ENCODE measurements at places on chromosomes 3 and 15.
A peak's percentile ranks its signal among the peaks of the same experiment; 100 is the strongest.

- no peak for DNase-seq
Observed at GRCh38 chr3:132564070-132564465, 33.0 kb upstream of the ACKR4 start.

GRCh38 chr3:18216996-18217395, 208.1 kb downstream of the SATB1 start:
- no peak for DNase-seq

- no peak for DNase-seq
Observed at GRCh38 chr15:57019496-57020160, 101.2 kb downstream of the TCF12 start.

- DNase-seq, result peak; percentile 70
Observed at GRCh38 chr3:39291903-39292329, 12.1 kb upstream of the CX3CR1 start.

GRCh38 chr15:31869686-31870307, 160.5 kb upstream of the CHRNA7 start:
- no peak for DNase-seq

DNA sequence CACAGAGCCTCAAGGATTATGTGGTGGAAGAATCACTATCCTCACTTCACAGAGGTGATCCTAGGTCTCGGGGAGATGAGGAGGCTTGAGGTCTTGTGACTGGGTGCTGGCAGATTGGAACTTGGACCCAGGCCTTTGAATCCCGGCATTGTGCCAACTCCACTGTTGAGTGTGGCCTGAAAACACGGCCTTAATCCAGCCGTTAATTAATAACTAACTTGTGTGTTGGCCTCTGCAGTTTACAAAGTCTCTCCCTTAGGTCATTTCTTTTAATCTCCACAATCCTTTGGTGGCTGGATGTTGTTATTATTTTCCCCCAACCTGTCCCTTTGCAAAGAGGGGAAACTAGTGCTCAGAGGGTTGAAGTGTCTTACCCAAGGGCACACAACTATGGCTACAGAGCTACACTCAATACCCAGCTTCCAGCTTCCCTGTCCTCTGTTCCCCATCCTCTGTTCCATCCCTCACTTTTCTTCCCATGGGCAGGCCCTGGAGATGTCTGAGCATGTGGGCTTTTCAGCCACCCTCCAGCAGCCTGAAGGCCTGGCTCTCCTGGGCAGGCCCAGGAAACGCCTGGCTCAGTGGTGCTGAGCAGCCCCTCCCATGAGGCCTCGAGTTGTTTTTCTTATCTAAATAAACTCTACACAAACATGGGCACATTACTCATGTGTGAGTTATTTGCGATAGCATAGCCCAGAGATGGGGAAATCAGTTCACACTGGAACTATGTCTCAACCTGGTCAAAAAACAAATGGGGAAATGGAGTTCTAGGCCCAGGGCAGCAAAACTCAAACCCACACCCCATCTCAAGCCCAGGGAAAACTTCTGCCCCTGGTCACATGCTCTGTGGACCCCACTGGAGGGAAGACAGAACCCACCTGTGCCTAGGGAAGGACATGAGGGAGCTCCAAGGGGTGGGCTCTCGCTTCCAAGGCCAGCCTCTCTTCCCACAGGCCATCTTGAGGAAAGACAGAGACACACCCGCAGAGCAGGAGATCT, 16.8 kb upstream of the SMAD3 start:
- no peak for DNase-seq

DNA sequence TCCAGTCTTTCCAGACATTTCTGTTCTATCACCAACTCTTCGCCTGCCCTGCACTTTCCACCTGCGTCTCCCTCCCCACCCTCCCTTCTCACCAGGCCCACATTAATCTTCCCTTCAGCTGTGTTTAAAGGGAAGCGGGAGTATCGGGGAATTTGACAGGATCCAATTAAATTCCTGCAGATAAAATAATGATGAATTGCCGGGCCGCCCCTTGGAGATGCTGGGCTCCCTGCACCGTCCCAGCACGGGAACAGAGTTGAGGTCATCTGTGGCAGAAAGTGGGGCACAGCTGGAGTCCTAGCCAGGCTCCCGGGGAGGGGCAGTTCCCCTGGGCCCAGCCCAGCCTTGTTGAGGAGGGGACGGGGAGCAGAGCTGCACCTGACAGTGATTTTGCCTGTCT, 30.3 kb downstream of the PLXNA1 start:
- no peak for DNase-seq

- no peak for DNase-seq
Observed at GRCh38 chr15:56454836-56455235, 10.1 kb downstream of the MNS1 start.

- no peak for DNase-seq
Observed at GRCh38 chr3:71486831-71487230, 96.7 kb downstream of the FOXP1 start.

DNA sequence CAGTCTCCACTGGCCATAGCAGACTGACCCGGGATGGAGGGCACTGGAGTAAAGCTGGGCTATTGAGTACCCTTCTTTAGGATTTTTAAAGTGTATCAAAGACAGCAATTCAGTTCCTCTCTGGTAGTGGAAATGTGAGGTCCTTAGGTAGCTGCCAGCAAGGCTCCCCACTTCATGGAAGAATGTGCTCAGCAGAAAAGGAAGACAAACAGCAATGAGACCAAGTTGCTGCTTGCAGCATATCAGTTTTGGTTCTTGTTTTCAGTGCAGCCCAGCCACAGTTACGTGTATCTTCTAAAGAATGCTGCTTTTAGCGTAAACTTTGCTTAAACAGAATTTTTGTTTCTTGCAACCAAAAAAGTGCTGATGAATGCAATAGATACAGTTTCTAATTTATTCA, 374.0 kb upstream of the CBLB start:
- DNase-seq, result no peak

DNA sequence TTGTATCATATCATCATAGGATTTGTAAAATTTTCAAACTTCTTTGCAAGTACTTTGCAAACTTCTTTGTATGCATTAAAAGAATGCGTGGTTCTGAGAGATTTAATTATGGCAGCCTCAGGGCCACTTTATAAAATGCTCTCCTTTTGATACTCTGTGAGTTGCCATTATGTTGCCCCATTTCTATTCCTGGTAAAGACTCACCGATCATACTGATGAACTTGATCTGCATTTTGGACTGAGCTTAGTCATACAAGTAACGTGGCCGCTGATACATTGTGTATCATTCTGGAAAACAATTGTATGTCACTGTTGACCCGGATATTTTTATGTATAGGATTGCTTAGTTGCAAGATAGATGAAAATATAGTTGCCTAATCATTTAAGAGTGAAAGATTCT, 38.8 kb downstream of the AKAP13 start:
- no peak for DNase-seq

DNA sequence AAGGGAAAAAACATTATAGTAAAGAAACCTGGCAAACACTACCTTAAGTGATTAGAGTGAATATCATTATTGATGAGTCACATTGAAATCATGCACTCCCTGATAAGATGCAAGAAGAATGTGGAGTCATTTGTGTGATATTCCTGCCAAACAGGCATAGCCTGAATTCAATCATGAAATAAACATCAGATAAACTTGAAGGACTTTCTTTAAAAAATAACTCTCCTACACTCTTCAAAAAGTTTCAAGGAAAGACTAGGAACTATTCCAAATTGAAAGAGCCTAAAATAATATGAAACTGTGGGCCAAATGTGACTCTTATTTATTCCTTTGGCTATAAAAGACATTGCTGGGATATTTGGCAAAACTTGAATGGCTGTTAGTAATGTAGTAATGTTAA, 625.7 kb upstream of the LMCD1 start:
- no peak for DNase-seq
